ENCODE measurements at places on chromosomes 12 and 14. TPM values are rescaled to one million over a fixed set of nuclear protein-coding genes. Genes with fewer than 3 reads are reported as not detected.

Gene CALCOCO1
- total RNA-seq = 4.9 TPM

Gene CEP128
- 5.5 TPM for total RNA-seq

Gene STAC3
- 0.14 TPM for total RNA-seq

Gene LRFN5
- total RNA-seq = not detected

Gene NUAK1
- total RNA-seq = 1.9 TPM

Gene PTHLH
- total RNA-seq = not detected

Gene DCAF5
- total RNA-seq = 13.4 TPM

Gene HECTD1
- total RNA-seq = 761 TPM

Gene OR6C2
- not detected for total RNA-seq

- H3K4me3 ChIP-seq = no peak overlapping the region
- no peaks in the 10 kb centered on the region for H3K4me1 ChIP-seq
- no peak overlapping the region for H3K27ac ChIP-seq
- DNase-seq = no peak
- no peaks in the 10 kb centered on the region for H3K27me3 ChIP-seq
These were observed 538.9 kb downstream of the SNAPC1 start for GRCh38 chr14:62301080-62301479.

- H3K27me3 ChIP-seq = no peaks in the 10 kb centered on the region
- H3K36me3 ChIP-seq = no peaks in the 10 kb centered on the region
- no peak overlapping the region for H3K27ac ChIP-seq
- no peak overlapping the region for H3K4me3 ChIP-seq
These were observed 27.6 kb upstream of the PPM1A start for GRCh38 chr14:60221457-60221856.

GRCh38 chr14:80017795-80018194 lies 193.5 kb downstream of the DIO2 start:
- no peaks in the 10 kb centered on the region for H3K4me1 ChIP-seq
- H3K4me3 ChIP-seq = no peak overlapping the region
- H3K27me3 ChIP-seq = no peaks in the 10 kb centered on the region
- no peaks in the 10 kb centered on the region for H3K36me3 ChIP-seq
- H3K27ac ChIP-seq = no peak overlapping the region
- no peak for DNase-seq

DNA sequence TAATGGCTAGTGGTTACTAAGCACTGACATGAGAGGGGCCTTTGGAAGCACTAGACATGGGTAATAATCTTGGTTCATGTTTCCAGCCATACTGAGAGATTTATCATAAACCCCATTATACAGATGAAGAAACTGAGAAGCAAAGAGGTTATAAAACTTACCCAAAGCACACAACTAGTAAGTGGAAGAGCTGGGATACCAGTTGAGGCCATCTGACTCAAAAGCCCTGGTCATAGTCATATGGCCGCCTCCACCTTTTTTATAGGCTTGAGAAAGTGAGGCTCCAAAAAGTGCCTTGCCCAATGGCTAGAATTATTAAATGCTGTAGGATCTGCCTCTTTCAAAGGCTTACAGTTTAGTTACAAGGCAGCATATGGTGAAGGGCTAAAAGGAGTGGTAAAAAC lies 944 bp downstream of the TXNRD1 start:
- no peaks in the 10 kb centered on the region for H3K27me3 ChIP-seq
- no peak overlapping the region for H3K4me3 ChIP-seq
- peaks cover 19% of the 10 kb centered on the region for H3K4me1 ChIP-seq
- H3K27ac ChIP-seq = no peak overlapping the region

- DNase-seq = no peak
- H3K4me3 ChIP-seq = no peak overlapping the region
- peaks cover 18% of the 10 kb centered on the region for H3K27me3 ChIP-seq
- H3K27ac ChIP-seq = no peak overlapping the region
- peaks cover 25% of the 10 kb centered on the region for H3K4me1 ChIP-seq
These were observed 11.5 kb upstream of the ULK1 start for GRCh38 chr12:131882804-131883520.

GRCh38 chr14:54003064-54003463 lies 46.4 kb upstream of the BMP4 start:
- H3K36me3 ChIP-seq = no peaks in the 10 kb centered on the region
- no peak overlapping the region for H3K4me3 ChIP-seq
- peak; percentile 28 for DNase-seq
- H3K4me1 ChIP-seq = peaks cover 52% of the 10 kb centered on the region
- H3K27ac ChIP-seq = no peak overlapping the region

DNA sequence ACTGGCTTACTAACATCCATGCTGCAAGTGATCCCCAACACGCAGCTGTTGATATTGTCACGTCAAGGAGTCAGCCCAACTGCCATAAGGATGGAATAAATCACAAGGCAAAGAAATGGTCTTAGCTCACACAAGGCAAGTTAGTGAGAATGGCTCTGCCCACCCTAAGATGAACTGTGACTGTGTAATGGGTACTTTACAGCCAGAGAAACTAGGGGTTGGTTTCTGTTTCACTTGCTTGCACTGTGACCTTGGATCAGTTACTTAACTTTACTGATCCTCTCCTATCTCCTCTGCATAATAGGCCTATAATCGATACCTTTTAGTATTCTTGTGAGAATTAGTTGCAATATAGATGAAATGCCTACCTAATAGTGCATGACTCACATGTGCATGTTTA lies 52.2 kb upstream of the ANO2 start:
- H3K4me1 ChIP-seq = no peaks in the 10 kb centered on the region
- H3K27ac ChIP-seq = no peak overlapping the region
- no peak overlapping the region for H3K4me3 ChIP-seq
- H3K27me3 ChIP-seq = no peaks in the 10 kb centered on the region

- H3K4me1 ChIP-seq = peaks cover 26% of the 10 kb centered on the region
- no peaks in the 10 kb centered on the region for H3K36me3 ChIP-seq
- no peak for DNase-seq
These were observed 1.8 kb downstream of the ISCA2 start for GRCh38 chr14:74495356-74495755.

DNA sequence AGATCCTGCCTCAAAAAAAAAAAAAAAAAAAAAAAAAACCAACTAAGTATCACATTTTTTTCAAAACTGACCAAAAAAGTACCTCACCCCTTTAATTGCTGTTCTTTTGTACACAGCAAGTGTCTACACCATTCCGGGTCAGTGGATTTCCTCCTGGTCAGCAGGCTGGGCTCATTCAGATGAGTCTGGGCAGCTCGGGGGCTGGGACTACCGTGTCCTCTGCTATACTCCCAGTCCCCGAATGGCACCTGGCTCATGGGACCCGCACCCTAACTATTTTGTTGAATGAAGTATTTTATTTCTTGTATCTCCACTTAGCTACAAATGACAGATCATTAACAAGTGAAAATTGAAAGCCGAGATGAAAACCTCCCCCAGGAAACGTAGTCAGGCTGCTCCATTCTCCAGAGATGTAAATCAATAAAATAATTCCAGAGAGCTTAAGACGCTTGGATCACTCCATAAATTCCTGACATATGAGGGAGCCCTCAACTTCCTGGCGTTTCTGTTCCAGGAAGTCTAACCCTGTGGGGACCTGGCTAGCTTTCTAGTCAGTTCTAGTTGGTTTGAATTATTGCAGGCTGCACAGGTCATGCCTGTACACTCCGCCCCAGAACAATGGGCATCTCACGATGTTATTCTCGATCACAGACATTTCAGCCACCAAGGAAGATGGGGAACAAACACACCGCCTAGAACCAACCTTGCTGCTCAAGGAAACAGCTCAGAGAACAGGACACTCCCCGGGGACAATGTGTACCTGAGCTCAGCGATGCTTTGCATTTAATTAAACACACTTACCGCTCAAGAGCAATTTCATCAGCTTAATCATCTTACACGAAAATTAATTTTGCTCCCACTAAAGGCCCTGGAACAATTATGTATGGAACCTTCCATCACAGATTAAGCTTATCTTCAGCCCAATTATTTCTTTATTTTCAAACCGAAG lies 76.3 kb downstream of the RIMBP2 start:
- no peaks in the 10 kb centered on the region for H3K36me3 ChIP-seq
- H3K4me3 ChIP-seq = no peak overlapping the region
- peaks cover 75% of the 10 kb centered on the region for H3K27me3 ChIP-seq

DNA sequence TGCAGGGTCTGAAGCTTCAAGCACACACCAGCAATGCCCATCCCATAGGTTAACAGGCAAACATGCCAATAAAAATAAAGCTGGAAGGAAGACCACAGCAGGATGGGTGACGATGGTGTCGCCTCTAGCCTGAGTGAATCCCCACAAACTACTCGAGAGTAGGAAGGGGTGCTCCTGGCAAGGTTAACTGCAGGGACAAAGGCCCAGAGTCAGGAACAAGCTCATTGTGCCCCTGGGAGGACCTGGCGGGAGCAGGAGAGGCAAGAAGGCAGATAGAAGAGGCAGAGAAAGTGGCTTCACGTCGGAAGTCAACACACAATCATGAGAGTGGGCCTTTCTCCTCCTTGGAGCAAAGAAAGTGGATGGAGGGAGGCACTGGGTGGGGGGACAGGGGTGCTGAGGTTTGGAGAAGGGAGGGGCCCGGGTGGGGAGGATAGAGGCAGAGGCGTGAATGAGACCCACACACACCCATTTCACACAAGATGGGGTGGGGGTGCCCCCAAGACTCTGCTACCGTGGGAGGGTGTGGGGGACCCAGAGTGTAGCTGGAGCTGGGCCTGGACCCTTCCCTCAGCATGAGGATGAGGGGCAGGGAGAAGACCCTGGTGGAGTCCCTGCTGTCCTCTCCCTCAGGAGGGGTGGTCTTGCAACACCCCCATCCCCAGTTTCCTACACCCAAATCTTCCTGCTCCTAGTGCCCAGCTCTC lies 43.1 kb downstream of the DIO3 start:
- no peak overlapping the region for H3K27ac ChIP-seq
- peaks cover 40% of the 10 kb centered on the region for H3K27me3 ChIP-seq
- no peak for DNase-seq
- H3K4me1 ChIP-seq = no peaks in the 10 kb centered on the region

DNA sequence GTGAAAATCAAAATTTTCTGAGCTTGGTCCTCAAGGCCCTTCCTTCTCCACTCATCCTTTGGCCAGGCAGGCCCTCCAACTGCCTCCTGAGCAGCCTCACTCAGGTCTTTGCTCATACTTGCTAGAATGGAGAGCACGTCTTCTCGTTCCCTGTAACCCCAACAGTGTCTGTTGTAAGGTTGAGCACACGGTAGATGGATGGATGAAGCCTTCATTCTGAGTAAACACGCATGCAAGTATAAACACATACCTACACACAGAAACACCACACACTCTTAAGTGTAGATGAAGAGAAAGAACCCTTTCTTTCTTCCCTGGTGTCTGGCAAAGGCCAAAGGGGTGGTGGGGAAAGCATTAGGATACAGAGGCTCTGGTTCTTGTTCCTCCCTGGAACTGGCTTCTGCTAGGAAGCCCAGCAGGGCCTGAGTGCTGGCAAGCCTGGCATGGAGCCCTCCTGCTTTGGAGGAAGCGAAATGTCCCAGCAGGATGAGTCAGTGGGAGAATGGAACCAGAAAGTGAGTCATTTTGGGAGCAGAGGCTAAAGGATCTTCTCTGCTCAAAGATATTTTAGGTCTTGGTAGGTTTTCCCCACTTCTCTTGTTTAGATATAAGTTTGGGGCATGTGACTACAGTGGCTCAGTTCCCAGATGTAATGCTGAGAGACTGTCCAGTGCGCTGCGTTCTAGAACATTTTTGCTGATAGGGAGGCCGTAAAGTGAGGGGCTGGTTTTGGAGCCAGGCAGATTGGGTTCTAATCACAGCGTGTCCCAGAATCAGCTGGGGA lies 127.4 kb downstream of the CACNA1C start:
- H3K27me3 ChIP-seq = no peaks in the 10 kb centered on the region
- no peaks in the 10 kb centered on the region for H3K36me3 ChIP-seq
- H3K4me1 ChIP-seq = 0 out of 2 replicates have a peak, but pooled peaks cover 6% of the 10 kb centered on the region
- no peak overlapping the region for H3K4me3 ChIP-seq

DNA sequence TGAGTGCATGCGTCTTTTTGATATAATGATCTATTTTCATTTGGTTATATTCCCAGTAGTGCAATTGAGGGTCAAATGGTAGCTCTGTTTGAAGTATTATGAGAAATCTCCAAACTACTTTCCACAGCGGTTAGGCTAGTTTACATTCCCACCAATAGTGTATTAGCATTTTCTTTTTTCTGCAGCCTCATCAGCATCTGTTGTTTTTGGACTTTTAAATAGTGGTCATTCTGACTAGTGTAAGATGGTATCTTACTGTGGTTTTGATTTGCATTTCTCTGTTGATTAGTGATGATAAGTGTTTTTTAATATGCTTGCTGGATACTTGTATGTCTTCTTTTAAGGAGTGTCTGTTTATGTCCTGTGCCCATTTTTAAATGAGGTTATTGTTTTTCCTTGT lies 3.7 kb upstream of the KLRC1 start:
- H3K36me3 ChIP-seq = no peaks in the 10 kb centered on the region
- H3K27ac ChIP-seq = no peak overlapping the region
- H3K4me3 ChIP-seq = no peak overlapping the region
- no peaks in the 10 kb centered on the region for H3K4me1 ChIP-seq
- H3K27me3 ChIP-seq = no peaks in the 10 kb centered on the region
- DNase-seq = no peak

DNA sequence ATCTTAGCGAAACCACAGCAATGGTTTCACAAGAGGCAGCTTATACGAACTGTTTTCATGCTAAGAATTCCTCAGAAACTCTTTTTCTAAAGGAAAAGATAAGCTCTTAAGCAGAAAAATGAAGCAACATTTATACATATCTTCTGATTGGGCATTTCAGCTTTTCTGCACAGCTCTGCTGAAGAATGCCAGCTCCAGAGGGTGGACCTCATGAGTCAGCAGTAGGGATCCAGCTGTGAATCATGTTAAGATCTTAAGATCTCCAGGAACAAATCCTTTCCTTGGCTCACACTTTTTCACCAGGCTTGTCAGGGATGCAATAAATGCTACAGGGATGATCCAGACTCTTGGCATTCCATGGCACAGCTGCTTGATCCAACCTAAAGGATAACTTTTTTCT lies 477.1 kb upstream of the CCDC196 start:
- H3K4me1 ChIP-seq = peaks cover 9% of the 10 kb centered on the region
- H3K36me3 ChIP-seq = no peaks in the 10 kb centered on the region
- no peak overlapping the region for H3K27ac ChIP-seq
- H3K4me3 ChIP-seq = no peak overlapping the region
- no peak for DNase-seq

DNA sequence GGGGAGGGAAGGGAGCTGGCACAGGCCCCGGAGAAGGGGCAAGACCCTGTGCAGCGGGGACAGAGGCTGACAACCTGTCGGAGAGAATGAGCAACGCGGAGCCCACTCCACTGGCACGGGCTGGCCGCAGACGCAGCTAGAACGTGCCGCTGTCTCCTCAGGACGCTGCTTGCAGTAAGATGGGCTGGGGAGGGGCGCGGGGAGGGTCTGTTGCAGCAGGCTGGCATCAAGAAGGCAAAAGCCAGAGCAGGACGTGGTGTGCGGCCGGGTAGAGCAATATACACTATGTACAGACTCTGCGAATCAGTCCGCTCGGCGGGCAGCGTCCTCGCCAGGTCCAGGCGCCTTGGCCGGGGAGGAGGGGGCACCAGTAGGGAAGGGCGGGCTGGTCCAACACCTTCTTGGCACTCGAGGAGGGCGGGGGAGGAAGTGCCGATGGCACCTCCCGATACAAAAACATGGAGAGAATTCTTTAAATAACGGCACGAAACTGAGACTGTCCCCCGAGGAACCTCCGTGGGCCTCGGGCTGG lies 19.8 kb downstream of the RAB35 start:
- H3K27ac ChIP-seq = no peak overlapping the region
- no peak overlapping the region for H3K4me3 ChIP-seq
- peaks cover 47% of the 10 kb centered on the region for H3K36me3 ChIP-seq
- DNase-seq = no peak
- H3K27me3 ChIP-seq = no peaks in the 10 kb centered on the region

- H3K27me3 ChIP-seq = no peaks in the 10 kb centered on the region
- H3K27ac ChIP-seq = no peak overlapping the region
- no peaks in the 10 kb centered on the region for H3K36me3 ChIP-seq
- DNase-seq = no peak
These were observed 176.3 kb downstream of the ESR2 start for GRCh38 chr14:64117671-64118402.

All from HepG2 (cell line).